ENCODE measurements at places on chromosomes 5 and 9.

DNA sequence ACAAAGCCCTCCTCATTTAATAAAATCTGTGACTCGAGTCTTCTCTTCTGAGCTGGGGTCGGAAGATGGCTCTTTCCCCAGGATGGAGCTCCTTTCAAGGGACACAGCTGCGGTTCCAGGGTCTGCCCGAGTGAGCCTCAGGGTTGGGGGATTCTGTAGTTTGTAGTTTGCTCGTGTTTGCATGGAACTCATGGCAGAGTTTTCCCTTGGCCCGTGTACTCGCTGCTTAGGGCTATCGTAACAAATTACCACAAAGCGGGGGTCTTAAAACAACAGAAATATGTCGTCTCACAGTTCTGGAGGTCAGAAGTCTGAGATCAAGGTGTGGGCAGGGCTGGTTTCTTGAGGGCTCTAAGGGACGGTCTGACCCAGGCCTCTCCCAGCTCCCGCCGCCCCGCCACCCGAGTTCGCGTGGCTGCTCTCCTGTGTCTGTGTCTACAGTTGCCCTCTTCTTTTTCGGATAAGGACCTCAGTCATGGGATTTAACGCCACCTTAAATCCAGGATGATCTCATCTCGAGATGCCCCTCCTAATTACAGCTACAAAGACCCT, 13.9 kb upstream of the LPCAT1 start:
- no peak for DNase-seq

DNA sequence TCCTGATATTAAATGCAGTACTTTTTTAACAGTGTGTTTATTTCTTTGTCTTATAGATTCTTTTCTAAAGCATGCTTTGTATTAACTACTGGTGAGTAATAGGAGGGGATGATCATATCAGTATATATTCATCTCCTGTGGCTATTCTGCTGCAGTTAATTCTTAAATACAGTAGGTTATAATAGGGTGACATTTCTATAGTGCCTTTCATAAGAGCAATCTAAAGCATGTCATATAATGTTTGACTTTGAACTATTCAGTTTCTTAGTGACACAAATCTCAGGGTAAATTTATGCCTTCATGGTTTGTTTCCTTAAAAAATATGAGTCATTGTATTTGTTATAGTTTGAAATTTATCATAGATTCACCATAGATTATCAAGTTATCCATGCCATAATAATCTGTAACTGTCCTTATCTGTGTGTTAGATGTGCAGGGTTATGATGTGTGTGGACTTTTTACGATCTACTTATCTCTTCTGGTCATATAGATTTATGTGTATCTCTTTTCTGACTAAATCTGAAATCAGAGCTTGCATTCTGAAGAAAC, 1019.5 kb downstream of the NR2F1-AS1 start:
- no peak for DNase-seq

- no peak for DNase-seq
These were observed 622.3 kb downstream of the MTRR start for GRCh38 chr5:8491254-8491653.

GRCh38 chr9:123616707-123617106, 260.7 kb downstream of the CRB2 start:
- no peak for DNase-seq

DNA sequence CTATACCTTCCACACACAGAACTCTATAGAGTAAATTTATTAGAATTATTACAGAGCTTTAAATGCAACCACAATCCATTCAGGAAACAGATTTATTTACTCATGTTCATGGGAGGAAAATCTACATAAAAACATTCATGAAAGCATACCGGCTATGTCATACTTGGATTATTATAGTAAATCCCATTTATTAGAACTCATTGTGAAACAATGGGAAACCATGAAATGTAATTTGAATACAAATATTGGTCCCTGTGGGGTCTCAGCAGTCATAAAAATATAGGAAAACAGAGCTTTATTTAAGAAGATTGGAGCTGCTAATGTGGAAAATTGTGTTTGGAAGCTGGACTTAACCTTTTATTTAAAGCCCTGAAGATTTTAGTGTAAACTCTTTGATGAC, 80.7 kb downstream of the HAPLN1 start:
- no peak for DNase-seq

DNA sequence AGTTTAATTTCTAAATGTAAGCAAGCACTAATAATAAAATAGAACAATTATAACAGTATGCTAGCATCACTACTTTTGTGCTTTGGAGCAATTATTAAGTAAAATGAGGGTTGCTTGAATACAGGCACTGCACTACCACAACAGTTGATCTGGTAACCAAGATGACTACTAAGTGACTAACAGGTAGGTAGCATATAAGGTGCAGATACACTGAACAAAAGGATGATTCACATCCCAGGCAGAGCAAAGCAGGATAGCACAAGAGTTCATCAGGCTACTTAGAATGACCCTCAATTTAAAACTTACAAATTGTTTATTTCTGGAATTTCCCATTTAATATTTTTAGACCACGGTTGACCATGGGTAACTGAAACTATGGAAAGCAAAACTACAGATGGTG, 48.0 kb upstream of the RGS7BP start:
- DNase-seq = no peak

DNA sequence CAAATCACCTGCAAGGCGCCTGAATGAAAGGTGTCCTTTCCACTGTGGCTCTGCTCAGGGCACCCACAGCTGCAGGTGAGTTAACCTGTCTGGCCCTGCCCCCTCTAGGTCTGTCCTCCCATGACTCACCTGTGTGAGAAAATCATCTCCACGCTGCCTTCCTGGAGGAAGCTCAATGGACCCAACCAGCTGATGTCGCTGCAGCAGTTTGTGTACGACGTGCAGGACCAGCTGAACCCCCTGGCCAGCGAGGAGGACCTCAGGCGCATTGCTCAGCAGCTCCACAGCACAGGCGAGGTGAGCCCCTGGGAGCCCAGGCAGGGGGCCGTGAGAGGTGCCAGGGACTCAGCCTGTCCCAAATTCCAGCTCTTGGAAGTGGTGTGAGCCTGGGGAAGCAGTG, 23.0 kb upstream of the CTSL start:
- DNase-seq = no peak
